ENCODE measurements at places on chromosomes 3 and 15. TPM values are rescaled to one million over a fixed set of nuclear protein-coding genes. Genes with fewer than 3 reads are reported as not detected.

- DNase-seq: no peak
These were observed 67.8 kb upstream of the SLC24A5 start for GRCh38 chr15:48052946-48053345.

GRCh38 chr15:55907797-55908196, 85.6 kb downstream of the NEDD4 start:
- DNase-seq: no peak

DNA sequence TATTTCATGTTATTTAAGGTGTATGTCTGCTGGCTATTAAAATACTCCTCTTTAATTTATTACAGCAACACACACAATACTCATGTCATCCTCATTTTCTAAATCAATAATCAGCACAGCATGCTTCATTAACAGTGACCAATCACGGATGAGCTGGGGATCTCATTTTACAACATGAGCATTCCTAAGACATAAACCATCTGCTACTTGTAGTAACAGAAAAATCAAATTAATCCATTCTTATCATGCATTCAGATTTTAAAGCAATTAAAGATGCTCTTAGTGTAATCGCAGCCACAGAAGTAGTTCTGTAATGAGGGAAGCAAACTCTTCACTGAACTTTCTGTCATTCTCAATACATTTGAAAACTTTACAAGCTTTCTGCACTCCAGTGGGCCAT, 191.1 kb downstream of the TBC1D5 start:
- no peak for DNase-seq

DNA sequence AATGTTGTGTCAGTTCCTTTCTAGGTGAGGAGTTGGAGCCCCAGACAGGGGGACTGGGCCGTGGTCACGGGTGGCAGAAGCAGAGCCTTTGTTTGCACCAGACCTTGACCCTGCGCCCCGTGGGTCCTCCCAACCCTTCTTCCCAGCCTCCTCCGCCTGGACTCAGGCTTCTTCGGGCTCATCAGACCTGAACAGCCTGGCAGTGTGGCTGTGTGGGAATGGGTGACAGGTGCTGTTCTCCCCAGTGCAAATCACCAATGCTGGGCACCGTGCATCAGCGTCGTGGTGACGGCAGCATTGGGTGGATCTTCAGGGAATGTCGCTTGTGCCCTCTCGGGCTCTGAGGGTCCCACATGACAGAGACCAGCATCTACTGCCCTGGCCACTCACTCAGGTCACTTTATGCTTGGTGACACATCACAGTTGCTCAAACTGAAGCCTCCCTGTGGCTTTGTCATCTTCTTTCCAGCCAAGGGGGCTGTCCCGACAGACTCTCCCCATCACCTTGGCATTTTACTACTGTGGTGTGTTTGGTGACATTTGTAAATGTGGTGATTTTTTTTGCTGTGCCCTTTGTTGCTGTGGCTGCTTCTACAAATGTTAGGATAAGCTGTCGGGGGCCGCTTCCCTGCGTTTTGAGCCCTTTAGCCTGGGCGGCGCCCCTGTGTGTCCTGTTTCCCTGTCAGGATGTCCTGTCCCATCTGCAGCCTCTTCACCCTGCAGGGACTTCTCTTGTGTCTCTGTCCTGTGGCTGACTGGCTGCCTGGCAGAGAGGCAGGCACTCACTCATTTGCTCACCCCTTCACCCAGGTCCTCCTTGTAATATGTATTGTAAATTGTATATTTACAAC, 14.5 kb downstream of the APBA2 start:
- DNase-seq: no peak

- DNase-seq: no peak
These were observed 165.8 kb downstream of the MECOM start for GRCh38 chr3:169497567-169498257.

GRCh38 chr3:155233213-155233612, 60.3 kb downstream of the STRIT1 start:
- DNase-seq: peak; percentile 67

DNA sequence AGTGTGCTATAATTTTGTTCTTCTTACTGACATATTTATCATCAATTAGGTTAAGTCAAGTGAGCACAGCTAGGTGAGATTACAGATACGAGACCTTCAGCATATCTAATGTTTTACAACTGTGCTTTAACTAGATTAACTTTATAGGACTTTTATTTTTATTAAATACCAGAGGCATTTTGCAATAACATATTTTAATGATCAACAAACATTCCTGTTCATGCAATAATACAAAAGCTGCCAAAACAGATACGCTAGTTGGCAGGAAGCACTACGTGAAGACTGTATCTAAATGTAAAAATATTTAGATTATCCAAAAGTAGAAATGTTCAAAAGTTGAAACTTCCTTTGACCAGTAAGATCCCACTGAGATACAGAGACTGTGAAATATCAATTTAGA, 139.1 kb downstream of the CBLB start:
- no peak for DNase-seq

DNA sequence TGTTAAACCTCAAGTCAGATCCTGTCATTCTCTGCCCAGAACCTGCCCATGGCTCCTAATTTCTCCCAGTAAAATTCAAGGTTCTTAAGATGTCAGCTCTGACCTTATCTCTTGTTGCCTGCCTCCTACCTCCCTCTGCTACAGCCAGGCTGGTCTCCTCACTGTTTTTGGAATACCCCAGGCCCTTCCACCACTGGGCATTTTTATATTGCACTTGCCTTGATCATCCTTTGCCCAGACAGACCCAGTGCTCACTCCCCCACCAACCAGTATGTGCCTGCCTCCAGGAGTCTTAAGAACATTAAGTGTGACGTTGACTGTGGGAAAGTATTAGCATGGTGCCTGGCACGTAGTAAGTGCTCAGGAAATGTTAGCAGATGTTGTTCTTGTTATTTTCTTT, 3.1 kb downstream of the MITF start:
- DNase-seq: no peak

DNA sequence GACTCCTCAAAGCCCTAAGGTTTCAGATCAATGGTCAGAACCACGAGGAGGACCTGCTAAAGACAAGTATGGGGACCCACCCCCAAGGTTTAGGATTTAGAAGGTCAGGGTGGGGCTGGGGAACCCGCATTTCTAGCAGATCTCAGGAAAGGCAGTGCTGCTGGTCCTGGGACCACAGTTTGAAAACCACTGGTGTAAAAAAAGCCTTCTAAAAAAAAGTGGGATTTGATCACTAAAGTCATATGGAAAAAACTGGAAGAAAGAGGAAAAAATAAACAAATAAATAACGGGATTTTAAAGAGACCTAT, 832 bp downstream of the SLC41A3 start:
- DNase-seq: no peak

DNA sequence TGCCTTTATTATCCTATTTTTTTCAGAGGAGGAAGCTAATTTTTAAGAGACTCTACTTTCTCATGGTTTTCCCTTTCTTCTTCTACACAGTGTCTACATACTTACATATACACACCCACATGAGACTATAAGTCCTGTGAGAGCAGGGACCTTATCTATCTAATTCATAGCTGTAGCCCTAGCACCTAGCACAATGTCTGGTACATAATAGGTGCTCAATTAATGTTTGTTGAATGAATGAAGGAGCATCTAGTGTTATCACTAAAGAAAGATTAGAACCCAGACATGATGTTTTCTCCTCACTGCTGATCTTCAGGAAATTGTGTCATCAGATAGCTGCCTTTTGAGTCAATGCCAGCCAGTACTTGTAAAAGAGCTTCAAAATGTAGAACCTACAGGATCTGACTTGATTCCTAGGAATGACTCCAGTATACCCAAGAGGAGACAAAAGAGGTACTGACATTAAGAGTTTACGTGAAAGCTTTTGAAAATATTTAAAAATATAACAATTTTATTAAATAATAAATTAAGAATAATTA, 2.5 kb downstream of the SCG5 start:
- no peak for DNase-seq

GRCh38 chr15:44193651-44194322, 1.3 kb downstream of the FRMD5 start:
- no peak for DNase-seq

Gene FRMD5
- 25.1 TPM for total RNA-seq

Gene PSTPIP1
- total RNA-seq: 14.1 TPM

Gene BOC
- 16.3 TPM for total RNA-seq

Gene MST1R
- total RNA-seq: 1.7 TPM

Gene CCRL2
- total RNA-seq: 2.1 TPM

Gene LRRIQ4
- total RNA-seq: 0.12 TPM

All from left cardiac atrium (tissue), 4 donors.